Stimulated activated naive CD8-positive, alpha-beta T cell treated with anti-CD3 and anti-CD28 coated beads, Interleukin-15, amount 100 ng/mL, for 72 hours (primary cell): ENCODE measurements at places on chromosomes 7 and 10.

GRCh38 chr7:19617901-19618300, 90.9 kb downstream of the POLR1F start:
- no peak for DNase-seq

DNA sequence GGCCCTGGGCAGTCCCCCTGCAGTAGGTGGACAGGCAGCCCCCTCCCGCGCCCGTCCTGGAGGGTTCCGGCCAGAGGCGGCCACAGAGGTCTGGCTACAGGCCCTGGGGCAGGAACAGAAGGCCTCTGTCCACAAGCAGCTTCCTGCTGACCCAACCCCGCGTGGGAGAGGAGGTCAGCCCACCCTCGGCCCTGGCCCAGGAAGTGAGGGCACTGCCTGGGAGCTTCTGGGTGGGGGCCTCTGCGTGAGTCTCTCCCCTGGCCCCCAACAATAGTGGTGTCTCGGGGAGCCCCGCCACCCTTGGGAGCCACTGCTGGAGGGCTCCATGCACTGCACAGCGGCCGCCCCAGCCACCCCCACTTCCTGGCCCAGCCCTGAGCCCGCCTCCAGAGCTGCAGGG, 4.7 kb downstream of the MICALL2 start:
- DNase-seq: no peak

- DNase-seq: no peak
These were observed 207.2 kb downstream of the DPP6 start for GRCh38 chr7:154259396-154259795.

GRCh38 chr10:87589645-87590051, 70.0 kb upstream of the PAPSS2 start:
- no peak for DNase-seq

DNA sequence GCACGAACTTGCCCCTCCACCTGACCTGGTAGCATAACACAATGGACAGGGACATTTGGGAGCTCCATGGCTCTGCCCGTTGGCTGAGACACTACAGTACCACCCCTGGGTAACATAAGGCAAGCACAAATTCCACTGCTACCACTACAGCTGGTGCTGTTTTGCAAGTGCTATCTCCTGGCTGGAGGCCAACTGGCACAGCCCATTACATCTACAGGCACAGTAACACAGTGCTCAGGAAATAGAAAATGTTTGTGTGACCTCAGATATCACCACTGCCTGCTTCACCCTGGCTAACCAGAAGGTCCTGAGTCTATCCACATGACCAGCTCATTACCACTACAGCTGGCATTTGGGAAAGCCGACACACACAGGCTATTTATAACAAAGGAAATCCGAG, 631.1 kb upstream of the MBL2 start:
- no peak for DNase-seq

DNA sequence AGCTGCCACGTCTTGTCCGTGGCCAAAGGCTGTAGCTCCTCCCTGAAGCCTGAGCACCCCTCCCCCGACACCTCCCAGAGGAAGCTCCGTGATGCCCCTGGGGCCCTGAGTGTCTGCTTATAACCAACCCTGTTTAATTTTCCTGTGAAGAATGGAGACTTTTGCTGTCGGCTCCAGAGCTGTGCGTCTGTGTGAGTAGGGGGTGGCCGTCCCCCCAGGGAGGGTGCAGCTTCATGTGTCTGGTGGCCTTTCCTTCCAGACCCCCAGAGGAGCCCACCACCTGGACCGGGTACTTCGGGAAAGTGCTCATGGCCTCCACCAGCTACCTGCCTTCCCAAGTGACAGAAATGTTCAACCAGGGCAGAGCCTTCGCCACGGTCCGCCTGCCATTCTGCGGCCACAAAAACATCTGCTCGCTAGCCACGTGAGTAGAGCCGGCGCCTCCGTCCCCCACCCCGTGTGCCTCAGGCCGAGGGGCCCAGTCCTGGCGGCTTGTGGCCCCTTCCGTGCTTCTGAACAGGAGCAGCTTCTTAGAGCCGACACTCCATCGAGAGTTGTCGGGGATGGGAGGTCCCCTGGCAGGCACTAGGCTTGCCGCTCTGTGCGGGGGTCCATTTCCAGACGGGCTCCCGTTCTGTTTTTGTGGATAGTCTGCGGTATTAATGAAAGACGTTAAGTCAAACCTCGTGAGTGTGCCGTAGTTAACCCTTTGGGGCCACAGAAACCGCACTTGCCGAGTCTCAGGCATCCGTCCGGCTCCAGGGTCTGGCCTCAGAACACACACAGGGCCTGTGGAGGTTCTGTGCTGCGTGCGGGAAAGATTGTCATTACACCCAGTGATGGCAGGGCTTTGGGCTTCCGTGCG, 37.1 kb downstream of the WIPI2 start:
- DNase-seq: no peak

- peak; percentile 40 for DNase-seq
These were observed 70.5 kb downstream of the ADCYAP1R1 start for GRCh38 chr7:31122649-31123058.

DNA sequence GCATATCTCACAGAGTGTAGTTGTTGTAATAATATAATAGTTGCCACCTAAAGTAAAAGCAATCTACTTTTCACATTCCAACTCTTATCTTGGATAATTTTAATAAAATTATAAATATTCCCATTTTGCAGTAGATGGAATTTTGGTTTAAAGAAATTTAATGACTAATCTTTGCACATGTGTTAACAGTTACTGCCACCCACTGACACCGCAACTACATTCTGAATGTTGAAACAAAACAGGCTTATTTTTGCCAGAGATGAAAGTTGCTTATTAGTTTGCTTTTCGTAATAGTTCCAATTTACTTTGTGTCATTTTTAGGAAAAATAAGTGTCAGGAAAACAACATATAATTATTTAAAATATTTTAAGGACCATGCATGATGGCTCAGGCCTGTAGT, 557.5 kb upstream of the PCDH15 start:
- DNase-seq: no peak

- no peak for DNase-seq
These were observed 7.1 kb upstream of the KLF6 start for GRCh38 chr10:3791974-3792633.

GRCh38 chr10:70458329-70459060, 17.0 kb upstream of the NODAL start:
- DNase-seq: peak; percentile 51

- no peak for DNase-seq
These were observed 196.1 kb upstream of the SVIL start for GRCh38 chr10:29830531-29831512.

DNA sequence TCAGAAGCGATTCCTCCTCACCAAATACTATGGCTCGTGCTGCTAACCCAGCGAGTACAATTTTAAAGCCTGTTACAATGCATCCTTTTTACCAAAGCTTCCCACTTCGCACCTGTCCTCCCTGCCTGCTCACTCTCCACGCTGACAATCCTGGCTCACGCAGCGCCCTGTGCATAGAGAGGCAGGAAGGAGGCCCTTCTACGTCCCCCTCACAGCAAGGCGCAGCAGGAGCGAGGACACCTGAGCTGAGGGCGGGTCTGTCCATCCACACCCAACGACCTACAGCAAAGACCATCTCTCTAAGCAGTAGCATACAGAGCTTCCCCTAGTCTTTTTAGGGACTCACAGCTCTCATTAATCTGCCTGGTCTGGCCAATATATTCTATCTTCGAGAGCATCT, 46.0 kb downstream of the MKI67 start:
- DNase-seq: peak; percentile 3

DNA sequence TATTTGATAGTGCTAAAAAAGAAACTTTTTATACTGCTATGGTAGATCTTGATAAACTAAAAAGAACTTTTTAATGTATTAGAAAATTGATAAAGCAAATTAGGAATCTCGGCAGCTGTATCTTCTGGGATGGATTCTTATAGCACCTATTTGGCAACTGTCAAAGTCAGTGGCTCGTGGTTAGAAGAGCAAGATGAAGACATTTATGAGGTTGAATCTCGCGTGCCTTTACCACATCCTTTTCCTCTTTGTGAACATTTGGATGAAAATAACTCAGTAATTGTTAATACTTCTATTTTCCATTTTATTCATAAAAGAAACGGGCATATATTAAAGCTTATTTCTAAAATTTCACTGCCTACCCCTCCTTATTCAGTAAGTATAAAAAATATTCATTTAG, 76.2 kb downstream of the CYP51A1 start:
- DNase-seq: peak; percentile 5

DNA sequence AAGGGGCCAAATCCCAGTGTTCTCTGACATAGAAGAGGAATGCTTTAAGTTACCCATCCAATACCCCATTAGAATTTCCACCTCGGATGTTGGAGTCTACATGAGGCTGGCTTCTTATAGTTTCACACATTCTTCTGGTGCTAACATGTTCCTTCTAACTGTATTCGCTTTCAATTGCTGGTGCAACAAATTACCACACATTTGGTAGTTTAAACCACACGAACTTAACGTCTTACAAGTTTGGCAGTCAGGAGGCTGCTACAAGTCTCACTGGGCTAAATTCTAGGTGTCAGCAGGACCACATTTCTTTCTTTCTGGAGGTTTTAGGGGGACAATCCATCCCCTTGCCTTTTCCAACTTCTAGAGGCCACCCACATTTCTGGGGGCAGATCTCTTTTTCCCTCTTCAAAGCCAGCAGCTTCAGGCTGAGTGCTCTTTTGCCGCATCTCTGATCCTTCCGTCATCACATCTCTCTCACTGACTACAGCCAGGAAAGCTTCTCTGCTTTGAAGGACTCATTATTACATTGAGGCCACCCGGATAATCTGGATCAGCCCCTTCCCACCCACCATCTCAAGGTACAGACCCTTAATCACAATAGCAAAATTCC, 5.1 kb upstream of the MACC1 start:
- DNase-seq: no peak

DNA sequence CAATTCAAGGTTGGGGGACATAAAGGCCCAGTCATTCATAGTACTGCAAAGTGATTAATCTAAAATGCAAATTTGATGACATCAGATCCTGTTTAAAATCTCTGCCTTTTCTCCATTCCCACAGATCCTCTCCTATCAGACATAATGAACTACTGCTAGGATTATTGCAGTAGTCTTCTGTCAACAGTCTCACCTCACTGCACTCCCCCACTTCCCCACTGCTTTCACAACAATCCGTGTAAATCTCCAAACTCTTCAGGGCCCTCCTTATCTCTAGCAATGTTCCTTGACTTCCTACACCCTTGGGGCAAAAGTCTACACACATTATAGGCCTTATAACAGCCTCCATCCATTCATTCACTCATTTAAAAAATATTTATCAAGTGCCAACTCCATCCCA, 112.4 kb downstream of the KBTBD2 start:
- no peak for DNase-seq

DNA sequence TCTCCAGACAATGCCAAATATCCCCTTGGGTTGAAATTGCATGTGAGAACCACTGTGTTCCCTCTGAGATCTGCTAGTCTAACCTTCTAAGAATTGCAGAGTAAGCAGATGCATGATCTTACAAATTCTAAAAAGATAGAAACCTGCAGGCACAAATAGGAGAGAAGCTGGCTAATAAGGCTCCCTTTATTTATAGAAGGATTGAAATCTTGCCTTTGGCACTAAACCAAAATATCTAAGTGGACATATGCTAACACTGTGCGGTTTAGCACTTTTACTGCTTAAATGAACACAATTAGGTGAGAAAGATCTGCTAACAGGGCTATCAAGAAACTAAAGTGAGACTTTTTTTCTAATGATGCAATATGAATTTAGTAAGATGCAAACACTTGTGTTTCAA, 225.5 kb downstream of the DOCK4 start:
- no peak for DNase-seq

GRCh38 chr7:18864967-18865366, 252.5 kb downstream of the TWIST1 start:
- DNase-seq: no peak

DNA sequence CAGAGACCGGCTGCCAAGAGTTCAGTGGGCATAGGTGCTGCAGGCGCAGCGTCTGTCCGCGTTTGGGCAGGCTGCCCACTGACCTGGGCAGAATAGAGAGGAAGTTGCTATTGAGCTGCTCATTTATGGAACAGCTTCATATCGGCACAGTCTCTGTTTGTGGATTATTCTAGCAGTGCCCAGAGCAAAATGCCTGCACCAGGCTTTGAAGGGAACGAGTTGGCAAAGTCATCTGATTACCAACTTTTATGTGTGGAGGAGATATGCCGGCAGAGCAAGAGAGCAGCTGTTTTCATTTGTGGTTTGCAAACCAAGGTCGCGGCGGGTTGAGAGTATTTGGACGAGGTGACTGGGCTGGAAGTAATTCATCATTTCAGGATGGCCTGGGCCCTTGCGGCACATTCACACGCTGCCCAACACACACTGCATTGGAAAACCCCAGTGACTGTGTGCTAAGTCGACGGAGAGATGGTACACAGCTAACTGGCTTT, 228.5 kb downstream of the TCERG1L start:
- DNase-seq: no peak

- DNase-seq: no peak
These were observed 5.2 kb downstream of the ANTXRL start for GRCh38 chr10:46291817-46292572.

DNA sequence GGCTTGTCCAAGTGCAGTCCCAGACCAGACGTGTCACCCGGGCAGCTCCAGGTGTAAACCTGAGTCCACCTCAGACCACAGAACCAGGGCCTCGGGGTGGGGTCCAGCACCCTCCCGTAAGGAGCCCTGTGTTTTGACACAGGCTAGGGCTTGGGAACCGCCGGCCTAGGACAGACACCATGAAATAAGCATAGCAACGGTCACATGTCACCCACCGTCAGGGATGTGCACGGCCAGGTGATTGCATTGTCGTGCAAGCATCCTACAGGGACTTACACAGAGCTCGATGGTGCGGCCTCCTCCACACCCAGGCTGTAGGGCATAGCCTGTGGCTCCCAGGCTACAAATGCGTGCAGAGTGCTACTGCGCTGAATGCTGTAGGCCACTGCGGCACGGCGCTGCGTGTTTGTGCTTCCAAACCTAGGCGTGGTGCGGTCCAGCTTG, 10.6 kb downstream of the ZFAND2A start:
- DNase-seq: no peak

DNA sequence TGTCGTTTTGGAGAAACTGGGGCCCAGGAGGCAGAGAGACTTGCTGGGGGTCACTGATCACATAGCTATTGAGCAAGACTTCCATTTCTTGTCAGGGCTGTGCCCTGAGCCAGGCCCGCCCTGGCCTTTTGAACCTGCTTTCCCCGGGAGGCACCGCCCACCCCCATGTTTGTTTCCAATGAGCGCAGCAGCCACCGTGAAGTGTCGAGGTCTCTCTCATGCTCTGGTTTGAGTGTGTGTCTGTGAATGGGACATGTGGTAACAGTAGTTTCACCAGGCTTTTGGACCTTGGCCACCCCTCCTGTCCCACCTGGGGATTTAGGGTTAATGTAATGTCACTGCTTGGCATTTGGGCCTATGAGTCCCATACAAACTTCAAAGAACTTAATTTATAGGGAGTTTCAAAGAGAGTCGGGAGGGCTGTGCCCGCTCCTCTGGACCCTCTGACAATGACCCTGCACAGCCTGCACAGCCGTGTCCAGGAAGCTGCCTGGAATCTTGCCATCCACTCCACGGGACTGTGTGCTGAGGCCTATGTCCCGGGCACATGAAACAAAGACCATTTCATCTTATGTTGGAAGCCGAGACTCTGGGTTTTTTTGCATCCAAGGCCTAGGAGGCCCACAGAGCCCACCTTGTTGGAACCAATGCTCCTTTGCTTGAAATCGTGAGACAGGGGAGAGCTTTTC, 6.3 kb downstream of the PRF1 start:
- DNase-seq: no peak

GRCh38 chr10:24425151-24425550, 216.2 kb downstream of the KIAA1217 start:
- no peak for DNase-seq
